Activated CD4-positive, alpha-beta T cell treated with anti-CD3 and anti-CD28 coated beads, Interleukin-2, Interleukin-4, amounts not matched to agents 100 ng/mL and 50 ng/mL, durations not matched to agents 16 hours and 8 hours (primary cell): ENCODE measurements at places on chromosomes 7 and 10.

GRCh38 chr10:28704464-28705161, 27.3 kb downstream of the BAMBI start:
- DNase-seq = no peak

GRCh38 chr7:130231792-130232191, 24.1 kb downstream of the SSMEM1 start:
- no peak for DNase-seq

- no peak for DNase-seq
Observed at GRCh38 chr7:23477157-23477499, 6.8 kb upstream of the IGF2BP3 start.

- DNase-seq = no peak
Observed at GRCh38 chr7:8714791-8715190, 281.4 kb downstream of the NXPH1 start.

DNA sequence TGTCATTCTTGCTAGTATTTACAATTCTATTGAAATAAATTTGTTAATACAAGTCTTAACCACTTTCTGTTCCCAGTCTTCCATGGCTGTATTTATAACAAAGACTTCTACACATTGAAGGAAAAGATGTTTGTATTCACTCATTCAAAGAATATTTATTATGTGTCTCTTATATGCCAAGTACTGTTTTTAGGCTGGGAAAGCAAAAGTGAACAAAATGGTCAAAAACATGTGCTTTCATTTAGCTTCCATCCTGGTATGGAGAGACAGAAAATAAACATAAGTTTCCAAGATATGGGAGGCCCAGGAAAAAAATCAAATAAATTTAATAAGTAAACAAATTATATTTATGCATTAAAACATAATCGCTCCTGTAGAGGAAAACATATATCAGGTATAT, 22.9 kb downstream of the CPED1 start:
- no peak for DNase-seq

- no peak for DNase-seq
Observed at GRCh38 chr7:55438757-55439525, 73.8 kb downstream of the LANCL2 start.

GRCh38 chr7:4151926-4152549, 530.1 kb upstream of the FOXK1 start:
- DNase-seq = no peak

- DNase-seq = no peak
Observed at GRCh38 chr7:15234431-15234830, 327.4 kb downstream of the AGMO start.

- DNase-seq = peak; percentile 25
Observed at GRCh38 chr10:70348228-70348850, 34.1 kb downstream of the LRRC20 start.

DNA sequence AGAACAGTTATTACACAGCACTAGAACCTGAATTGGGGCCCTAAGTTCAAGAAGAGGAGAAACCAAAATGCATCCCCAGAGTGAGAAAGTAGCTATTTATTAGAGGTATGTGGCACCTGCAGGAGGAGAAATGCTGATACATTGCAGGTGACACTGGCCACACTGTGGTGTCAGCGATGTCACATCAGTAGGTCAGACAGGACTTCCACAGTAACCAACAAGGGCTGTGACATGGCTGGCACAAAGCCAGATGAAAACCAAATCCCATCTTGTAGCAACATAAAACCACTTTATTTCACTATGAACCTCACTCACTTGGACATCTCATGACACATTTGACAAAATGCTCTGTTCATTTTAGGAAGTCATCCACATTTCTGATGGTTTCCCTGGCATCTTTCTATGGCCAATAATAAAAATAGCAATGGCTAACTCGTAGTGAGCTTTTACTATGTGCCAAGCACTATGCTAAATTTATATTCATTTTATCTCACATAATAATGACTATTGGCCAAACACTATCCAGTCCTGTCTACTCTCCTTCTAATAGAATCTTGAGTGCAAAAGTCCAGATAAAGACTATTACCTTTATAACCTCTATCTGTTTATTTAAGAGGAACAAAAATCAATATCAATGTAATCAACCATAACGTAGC, 154.2 kb downstream of the TSPAN12 start:
- no peak for DNase-seq

GRCh38 chr7:156827587-156828203, 65.3 kb downstream of the LMBR1 start:
- DNase-seq = peak; percentile 14

- DNase-seq = no peak
Observed at GRCh38 chr10:1625731-1626130, 111.6 kb downstream of the ADARB2 start.

DNA sequence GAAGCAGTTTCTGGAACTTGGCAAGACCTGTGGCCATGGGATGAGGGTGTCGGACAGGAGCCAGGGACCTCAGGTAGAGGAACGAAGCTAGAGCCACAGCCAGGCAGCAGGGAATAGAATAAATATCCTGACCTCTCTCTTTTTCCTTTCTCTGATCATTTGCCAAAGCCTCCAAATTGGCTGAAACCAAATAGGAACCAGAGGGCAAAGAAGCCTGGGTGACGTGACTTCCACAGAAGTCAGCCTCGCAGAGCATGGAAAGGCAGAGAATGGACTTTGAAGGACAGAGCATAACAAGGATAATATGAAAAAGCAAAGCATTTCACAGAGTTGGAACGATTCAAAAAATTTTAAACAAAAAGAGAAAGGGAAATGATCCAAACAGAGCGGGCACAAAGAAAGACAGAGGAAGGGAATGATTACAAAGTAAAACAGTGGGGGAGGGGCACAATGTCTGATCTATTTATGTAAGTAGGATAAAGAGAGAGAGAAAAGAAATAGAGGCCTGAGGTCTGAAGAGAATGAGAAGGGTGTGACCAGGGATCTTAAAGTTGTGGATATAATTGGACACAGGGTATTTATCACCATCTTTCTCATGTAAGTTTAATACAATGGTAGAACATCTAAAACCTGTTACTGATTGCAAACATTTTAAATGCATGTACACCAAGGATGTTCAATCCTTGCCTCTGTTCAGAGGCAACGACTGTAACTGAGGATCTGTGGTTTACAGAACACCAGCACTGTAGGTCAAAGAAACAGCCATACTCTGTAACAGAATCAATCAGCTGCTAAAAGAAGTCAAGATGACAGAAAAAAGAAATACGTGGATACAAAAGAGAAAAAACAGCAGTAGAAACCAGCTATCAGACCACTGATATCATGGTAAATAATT, 4.5 kb upstream of the ZEB1 start:
- no peak for DNase-seq
